ENCODE measurements at places on chromosomes 5 and 9.

DNA sequence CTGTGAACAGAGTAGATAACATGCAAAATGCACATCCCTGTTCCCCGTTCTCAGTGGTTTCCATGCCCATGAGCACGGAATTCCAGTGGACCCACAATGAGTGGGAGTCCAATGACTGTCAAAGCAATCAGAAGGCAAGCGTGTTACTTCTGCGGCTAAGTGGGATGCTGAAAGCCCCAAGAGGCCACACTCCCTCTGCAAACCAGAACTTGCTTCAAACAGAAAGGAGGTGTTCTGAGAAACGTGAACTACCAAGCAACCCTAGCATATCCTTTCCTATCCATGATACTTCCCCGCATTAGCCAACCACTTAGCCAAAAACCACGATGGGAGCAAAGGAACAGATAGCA is 21.7 kb upstream of the MVB12B start:
- no peak for DNase-seq

DNA sequence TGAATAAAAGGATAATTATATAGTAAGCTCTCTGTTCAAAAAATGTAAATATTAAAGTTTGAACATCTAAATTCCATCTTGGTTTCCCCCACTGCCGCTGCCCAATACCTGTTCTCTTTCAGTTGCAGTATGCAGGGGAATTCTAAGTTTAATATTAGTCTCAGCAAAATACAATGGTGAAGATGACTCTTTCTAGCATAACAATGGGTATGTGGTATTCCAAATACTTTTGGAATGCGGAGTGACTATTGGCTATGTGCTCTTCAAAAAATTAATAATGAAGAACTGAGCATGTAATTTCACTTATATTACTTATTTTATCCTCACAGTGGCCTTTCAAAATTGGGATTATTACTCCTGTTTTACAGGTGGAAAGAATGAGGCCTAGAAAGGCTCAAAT is 3.4 kb downstream of the CDKN2B-AS1 start:
- no peak for DNase-seq

GRCh38 chr5:149048811-149049210 is 14.1 kb downstream of the SH3TC2 start:
- DNase-seq, result no peak

DNA sequence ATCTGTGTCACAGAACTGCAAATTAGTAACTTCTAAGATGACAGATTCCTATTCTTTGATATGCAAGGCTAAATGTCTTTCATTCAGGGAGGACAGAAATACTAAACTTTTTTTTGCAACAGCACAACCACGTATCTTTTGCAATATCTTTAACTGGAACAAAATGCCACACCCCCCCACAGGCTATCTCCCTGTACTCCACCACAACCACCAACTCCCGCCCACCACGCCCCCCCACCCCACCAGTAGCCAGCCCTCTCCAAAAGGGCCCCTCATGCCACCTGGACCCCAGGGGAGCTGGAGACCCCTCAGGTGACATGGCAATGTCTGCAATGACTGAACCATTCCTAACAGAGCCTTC is 131.8 kb downstream of the ROR2 start:
- DNase-seq, result no peak

GRCh38 chr9:26169708-26170107 is 491.5 kb upstream of the TUSC1 start:
- DNase-seq, result no peak
